Fibroblast of pulmonary artery (primary cell): ENCODE measurements at places on chromosomes 7 and 10.
A peak's percentile ranks its signal among the peaks of the same experiment; 100 is the strongest.

- no peak for DNase-seq
Measured at GRCh38 chr10:78857193-78857592, 211.6 kb upstream of the ZMIZ1 start.

DNA sequence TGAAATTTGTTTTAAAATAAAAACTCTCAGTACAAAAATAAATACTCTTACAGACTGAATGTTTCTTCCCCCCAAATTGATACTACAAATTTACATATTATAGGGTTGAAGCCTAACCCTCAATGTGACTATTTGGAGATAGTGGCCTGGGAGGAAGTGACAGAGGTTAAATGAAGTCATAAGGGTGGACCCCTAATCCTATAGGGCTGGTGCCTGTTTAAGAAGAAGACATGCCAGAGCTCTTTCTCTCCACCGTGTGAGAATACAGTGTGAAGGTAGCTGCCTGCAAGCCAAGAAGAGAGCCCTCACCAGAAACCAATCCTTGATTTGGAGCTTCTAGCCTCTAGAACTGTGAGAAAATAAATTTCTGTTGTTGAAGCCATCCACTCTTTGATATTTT is 67.6 kb downstream of the MCU start:
- no peak for DNase-seq

DNA sequence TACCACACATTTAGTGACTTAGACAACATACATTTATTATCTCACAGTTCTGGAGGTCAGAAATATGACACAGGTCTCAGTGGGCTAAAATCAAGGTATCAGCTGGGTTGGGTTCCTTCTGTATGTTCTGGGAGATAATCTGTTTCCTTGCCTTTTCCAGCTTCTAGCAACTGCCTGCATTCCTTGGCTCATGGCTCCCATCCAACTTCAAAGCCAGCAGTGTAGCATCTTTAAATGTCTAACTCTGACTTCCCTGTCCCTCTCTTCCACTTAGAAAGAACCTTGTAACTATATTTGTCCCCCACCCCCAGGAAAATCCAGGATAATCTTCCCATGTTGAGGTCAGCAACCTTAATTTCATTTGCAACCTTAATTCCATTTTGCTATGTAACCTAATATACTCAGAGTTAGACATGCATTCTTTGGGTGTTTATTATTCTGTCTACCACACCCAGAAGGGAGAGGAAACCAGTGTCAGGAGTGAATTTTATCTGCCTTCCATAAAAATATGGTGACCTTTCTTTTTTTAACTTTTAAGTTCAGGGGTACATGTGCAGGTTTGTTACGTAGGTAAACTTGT is 57.3 kb upstream of the SMIM30 start:
- peak; percentile 3 for DNase-seq

- peak; percentile 80 for DNase-seq
Measured at GRCh38 chr7:2934211-2934731, 90.2 kb upstream of the GNA12 start.

GRCh38 chr10:44424957-44425356 is 40.1 kb upstream of the CXCL12 start:
- no peak for DNase-seq

DNA sequence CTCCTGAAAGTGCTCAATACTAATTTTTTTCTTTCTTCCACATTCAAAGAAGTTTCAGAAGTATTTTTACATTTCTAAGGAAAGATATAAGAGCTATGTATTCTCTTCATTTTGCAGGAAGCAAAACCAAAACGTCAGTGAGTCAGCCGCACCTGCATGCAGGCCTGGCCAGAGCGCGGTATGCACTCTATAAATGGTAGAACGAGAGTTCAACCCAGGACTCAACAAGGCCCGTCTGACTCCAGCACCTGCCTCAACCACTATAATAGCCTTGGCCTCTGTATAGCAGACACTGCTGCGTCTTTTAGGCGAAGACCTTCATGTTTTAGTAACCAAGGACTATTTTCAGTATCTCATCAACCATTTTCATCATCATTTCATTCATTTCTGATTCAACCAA is 113.2 kb downstream of the KMT2E start:
- DNase-seq, result no peak

DNA sequence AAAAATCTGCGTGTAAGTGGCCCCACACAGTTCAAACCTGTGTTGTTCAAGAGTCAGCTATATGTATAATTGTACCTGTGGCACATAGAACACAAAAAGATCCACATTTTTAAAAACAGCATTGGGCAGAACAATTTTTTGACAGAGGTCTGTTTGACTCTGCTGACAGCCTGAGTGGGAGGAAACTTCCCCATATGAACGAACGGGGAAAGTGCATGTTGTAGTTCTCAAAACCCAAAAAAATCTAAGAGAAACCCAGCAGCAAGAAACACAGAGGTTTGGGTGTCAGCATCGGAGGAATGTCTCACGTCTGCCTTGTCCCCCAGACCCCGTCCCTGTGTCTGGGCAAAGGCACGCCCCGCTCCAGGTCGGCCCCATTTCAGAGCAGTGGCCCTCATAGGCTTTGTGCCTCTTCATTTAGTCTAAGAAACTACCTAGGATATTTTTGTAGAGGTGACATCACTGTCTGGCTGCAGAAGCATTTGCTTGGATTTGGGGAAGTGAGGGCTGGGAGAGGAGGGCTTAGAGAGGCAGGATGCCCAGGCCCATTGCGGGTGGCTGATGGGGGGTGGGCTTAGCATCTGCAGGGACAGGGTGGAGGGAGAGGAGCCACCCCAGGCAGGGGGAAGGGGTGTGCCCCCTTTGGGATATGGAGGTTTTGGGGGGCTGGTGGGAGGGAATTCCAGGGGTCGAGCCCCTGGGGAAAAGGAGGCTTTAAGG is 11.0 kb downstream of the CUX1 start:
- no peak for DNase-seq

DNA sequence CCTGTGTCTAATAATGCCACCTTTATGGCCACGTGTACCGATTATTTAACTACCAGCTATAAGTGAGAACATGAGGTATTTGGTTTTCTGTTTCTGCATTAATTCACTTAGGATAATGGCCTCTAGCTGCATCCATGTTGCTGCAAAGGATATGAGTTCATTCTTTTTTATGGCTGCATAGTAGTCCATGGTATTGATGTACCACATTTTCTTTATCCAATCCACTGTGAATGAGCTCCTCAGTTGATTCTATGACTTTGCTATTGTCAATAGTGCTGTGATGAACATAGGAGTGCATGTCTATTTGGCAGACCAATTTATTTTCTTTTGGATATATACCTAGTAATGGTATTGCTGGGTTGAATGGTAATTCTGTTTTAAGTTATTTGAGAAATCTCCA is 96.4 kb downstream of the SLC25A40 start:
- DNase-seq, result no peak

- DNase-seq, result no peak
Measured at GRCh38 chr10:72073708-72074573, 14.4 kb downstream of the SPOCK2 start.

DNA sequence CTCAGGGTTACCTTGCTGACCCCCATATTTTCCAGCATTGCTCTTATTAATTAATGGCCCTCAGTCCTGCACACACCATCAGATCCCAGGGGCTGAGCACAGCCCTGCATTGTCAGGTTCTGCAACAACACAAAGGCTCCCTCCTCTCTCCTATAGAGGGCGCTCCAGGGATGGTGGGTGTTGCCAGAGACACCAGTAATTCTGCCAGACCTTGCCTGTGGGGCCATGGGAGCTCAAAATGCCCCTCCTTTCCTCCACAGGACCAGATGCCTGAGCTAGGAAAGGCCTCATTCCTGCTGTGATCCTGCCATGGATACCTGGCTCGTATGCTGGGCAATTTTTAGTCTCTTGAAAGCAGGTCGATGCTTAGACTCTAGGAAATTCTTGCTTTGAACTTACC is 42.8 kb upstream of the PRSS58 start:
- no peak for DNase-seq

DNA sequence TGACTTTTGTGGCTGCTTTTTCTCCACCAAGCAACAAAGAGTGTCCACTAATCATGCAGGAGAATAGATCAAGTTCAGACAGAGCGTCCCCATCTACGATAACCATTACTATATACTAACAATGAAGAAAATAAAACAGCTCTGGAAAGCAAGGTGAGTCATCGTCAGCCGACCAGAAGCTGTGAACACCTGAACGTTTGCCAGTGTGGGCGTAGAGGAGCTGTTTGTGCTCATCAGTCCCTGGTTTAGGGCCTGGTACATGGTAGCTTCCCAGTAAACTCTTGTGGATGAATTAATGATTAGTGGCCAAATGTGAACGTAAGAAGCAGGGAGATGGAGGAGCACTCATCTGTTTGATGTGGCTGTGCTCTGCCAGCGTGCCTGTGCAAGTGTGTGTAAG is 180.7 kb downstream of the EVX1 start:
- DNase-seq, result no peak

- peak; percentile 96 for DNase-seq
Measured at GRCh38 chr10:89373916-89374711, 3.7 kb upstream of the IFIT1B start.

DNA sequence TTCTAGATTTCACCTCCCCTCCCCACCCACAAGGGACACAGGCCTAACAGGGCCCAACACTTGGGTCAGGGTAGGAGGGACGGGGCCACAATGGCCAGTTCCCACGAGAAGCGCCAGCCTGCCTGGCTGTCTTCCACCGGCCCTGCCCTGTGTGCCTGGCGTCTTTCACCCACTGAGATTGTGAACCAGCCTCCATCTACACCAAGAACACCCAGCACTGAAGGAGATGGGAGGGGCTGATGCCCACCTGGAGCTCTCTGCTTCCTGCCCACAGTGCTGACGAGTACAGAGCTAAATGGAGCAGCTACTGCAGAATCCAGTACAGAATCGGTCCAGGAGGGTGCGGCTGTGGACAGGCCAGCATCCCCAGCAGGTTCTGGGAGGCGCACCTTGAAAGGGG is 2.4 kb upstream of the ASIC3 start:
- DNase-seq, result no peak

- no peak for DNase-seq
Measured at GRCh38 chr10:13917791-13918190, 331.0 kb downstream of the PRPF18 start.

GRCh38 chr10:32000937-32001336 is 55.3 kb downstream of the KIF5B start:
- DNase-seq, result peak; percentile 43

- DNase-seq, result no peak
Measured at GRCh38 chr7:101179117-101179516, 976 bp downstream of the NAT16 start.

DNA sequence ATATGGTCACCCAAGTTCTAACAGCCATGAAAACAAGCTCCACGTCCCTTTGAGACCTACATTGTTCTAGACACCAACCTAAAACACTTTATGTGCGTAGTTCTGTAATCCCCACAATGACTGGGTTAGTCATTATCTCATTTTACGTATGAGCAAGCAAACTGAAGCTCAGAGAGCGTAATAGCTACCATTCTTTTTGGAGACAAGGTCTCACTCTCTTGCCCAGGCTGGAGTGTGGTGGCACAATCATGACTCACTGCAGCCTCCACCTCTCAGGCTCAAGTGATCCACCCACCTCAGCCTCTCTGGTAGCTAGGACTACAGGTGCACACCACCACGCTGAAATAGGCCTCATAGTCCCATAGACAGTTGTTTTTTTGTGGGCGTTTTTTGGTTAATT is 10.5 kb downstream of the DAGLB start:
- DNase-seq, result no peak

DNA sequence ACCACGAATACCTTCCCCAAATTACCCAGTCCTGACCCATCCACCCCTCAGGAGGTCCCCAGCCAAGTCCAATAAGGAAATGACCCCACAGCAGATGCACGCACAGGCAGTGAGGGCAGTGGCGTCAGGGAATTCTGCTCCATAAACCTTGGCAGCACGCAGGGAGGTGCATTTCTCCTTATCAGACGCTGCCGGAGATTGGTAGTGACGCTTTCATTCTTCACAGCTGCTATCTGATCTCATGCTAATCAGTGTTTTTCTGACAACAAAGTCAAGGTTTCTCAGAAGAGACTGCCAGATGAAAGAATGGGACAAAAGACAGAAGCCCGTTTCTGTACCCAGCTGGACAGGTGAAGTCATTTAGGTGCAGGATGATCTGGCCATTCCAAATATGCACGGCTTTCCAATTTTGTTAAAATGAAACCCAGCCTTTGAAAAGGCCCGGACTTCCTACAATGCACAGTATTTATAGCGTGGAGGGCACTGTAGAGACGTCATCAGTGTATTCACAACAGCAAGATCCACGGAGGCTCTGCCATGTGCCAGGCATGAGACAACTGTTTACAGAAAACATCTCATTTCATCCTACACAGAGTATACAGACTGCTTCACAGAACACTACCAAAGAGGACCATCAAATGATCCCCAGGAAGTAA is 35.3 kb downstream of the DIP2C start:
- peak; percentile 17 for DNase-seq

DNA sequence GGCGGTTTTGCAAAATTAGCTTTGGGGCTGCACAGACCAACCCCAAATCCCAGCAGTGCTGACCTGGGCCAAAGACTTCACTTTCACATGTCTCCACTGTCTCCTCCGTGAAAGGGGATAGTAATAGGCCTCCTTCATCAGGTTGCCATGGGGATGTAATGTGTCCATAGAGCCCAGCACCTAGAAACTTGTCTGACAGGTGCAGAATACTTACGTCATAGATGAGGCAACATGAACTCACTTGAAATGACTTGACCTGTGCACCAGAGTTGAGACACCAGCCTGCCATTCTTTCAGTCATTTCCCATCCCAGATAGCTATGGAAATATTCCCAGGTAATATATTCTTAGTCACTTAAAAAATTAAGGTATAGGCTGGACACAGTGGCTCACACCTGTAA is 94.2 kb downstream of the INSYN2A start:
- DNase-seq, result no peak

- DNase-seq, result no peak
Measured at GRCh38 chr7:119270644-119271043, 1002.3 kb upstream of the KCND2 start.

DNA sequence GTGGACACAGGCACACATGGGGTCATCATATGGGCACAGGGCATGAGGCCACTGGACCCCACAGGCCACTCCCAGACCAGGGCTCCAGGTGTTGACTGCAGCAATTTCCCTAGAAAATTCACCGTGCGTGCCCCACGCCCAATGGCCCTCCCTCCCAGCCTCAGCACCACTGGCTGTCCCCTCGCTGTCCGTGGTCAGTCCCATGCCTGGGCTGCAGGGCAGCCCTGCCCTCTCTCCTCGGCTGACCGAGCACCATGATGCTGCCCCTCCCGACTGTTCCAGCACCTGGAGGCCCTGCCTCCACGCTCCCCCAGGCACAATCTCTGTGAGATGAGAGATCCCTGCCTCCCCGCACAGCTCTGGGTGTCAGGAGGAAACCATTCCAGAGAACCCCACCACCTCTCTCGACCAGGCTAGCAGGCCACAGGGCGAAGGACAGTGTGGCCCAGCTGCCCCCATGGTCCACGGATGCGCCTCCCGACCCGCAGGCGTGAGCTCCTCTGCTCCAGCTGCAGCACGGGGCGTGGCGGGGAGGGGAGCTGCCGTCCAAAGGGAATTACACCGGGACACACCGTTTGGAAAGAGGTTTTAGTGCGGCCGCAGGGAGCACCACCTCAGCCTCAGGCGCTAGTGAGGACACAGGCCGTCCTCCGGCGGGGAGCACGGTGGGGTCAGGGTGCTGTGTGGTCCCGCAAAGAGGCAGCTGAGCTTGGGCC is 12.6 kb downstream of the NUDT1 start:
- no peak for DNase-seq

- DNase-seq, result no peak
Measured at GRCh38 chr7:126026421-126027088, 1096.9 kb upstream of the POT1 start.

- no peak for DNase-seq
Measured at GRCh38 chr10:93697207-93697606, 5.2 kb downstream of the FRA10AC1 start.

GRCh38 chr7:132438926-132439325 is 137.3 kb downstream of the PLXNA4 start:
- DNase-seq, result no peak

GRCh38 chr7:18109762-18110161 is 82.1 kb upstream of the PRPS1L1 start:
- DNase-seq, result peak; percentile 35
